ENCODE measurements at places on chromosomes 5 and 9.

- no peak for DNase-seq
Measured at GRCh38 chr9:101513351-101513750, 20.3 kb upstream of the RNF20 start.

- no peak for DNase-seq
Measured at GRCh38 chr5:307794-308579, 13.5 kb upstream of the AHRR start.

- no peak for DNase-seq
Measured at GRCh38 chr9:38041564-38042243, 27.3 kb downstream of the SHB start.

DNA sequence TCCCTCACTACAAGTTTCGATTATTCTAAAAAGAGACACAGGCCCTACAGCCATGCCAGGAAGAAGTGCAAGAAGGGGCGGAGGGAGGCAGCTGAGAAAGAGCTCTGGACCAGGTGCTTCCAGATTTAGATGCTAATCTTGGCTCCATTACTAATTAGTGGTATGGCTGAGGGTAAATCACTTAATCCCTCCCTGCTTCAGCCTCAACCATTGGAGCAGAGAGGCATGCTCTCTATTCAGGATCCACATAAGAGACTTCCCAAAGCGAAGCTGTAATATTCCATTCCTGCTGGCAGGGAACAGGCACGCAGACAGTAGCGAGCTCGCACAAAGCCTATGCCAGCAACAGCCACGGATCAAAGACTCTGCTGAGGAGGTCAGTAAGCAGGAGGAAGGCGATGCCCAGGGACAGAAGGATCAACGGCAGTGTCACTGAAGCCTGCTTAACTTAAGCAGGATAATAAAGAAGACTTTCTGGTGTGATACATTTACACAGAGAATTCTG, 24.2 kb downstream of the LIFR start:
- DNase-seq = no peak

DNA sequence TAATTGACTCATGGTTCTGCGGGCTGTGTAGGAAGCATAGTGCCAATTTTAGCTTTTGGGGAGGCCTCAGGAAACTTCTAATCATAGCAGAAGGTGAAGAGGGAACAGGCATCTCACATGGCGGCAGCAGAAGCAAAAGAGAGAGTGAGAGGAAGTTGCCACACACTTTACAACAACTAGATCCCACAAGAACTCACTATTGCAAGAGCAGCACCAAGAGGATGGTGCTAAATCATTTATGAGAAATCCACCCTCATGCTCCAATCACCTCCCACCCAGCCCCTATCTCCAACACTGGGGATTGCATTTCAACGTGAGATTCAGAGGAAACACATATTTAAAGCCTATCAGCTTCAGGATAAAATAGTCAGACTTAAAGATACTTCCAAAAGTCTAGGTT, 36.1 kb upstream of the LPAR1 start:
- no peak for DNase-seq

- DNase-seq = no peak
Measured at GRCh38 chr5:52818360-52818759, 30.6 kb downstream of the ITGA1 start.

DNA sequence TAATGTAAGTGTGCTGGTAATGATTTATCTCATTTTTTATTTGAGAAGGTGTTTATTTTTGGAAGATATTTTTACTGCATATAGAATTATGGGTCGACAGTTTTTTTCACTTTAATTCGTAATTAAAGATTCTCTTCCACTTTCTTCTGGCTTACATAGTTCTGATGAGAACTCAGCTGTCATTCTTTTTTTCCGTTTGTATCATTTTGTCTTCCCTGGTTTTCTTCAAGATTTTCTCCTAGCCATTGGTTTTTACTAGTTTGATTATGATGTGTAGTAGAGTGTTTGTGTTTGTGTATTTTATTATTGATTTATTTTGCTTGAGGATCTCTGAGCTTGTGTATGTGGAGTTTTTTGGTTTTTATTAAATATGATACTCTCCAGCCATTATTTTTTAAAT, 21.7 kb downstream of the SLF1 start:
- DNase-seq = no peak

DNA sequence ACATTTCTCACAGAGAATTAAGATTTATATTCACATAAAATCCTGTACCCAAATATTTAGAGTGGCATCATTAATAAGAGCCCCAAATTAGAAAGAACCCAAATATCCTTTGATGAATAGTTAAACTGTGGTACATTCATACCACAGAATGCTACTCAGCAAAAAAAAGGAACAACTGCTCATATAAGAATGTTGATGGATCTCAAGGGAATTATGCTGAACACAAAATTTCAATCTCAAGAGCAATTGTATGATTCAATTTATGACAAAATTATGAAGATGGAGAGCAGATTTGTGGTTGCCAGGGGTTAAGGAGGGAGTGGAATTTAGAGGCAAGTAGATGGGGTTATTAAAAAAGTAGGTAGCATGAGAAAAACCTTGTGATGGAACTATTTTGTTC, 4.5 kb upstream of the PAIP1 start:
- no peak for DNase-seq

GRCh38 chr5:13926731-13927130, 17.8 kb downstream of the DNAH5 start:
- DNase-seq = no peak

- DNase-seq = no peak
Measured at GRCh38 chr9:21096901-21097255, 19.1 kb upstream of the IFNB1 start.

DNA sequence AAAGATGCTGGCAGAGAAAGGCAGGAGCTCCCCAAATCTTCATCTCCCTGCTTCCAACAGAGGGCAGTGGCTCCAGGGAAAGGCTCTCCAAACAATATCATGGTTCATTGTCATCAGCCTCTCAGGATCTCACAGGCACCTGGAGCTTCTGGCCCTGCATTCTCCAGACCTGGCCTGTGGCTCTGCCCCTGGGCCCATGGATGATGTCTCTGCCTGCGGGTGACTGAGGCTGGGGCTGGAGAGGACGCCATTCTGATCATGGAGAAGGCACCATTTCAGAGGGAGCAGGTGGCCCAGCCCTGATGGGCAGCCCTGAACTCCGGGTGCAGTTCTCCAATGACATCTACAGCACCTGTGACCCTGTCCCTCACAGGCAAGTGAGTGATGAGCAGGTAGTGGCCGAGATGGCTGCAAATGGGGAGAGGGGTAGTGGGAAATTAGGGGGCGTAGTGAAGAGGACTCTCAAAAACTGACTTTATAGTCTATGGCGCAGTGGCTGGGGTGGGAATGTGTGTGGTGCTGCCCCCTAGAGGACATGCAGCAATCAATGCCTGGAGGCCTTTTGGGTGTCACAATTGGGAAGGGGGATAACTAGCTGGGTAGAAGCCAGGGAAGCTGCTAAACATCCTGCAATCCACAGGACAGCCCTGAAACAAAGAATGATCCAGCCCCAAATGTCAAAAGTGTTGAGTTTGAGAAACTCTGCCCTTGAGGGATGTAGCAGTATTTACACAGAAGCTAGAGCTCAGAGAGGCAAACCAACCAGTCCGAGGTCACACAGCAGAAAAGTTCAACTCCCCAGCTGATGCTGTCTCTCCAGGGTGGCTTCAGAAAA, 3.2 kb downstream of the SH3PXD2B start:
- DNase-seq = no peak

- no peak for DNase-seq
Measured at GRCh38 chr9:68551191-68551590, 10.5 kb upstream of the TMEM252 start.

GRCh38 chr9:135065804-135066203, 21.7 kb upstream of the OLFM1 start:
- no peak for DNase-seq

DNA sequence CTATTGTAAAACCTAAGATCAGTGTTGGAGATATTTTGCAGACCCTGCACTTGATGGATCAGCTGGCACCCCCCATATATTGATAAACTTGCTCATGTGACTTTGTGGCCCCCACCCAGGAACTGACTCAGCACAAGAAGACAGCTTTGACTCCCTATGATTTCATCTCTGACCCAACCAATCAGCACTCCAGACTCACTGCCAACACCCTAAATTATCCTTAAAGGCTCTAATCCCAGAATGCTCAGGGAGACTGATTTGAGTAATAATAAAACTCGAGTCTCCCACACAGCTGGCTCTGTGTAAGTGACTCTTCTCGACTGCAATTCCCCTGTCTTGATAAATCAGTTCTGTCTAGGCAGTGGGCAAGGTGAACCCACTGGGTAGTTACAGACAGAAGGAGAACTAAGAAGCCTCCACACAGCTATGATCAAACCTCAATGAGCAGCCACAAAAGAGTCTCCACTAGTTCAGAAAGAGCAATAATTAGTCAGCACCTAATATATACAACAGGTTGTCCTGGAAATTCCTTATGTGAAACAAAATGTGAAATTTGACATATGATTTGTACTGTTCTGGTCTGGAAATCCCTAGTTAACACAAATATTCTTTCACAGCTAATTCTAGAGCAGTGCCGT, 52.2 kb downstream of the ACTL7B start:
- no peak for DNase-seq

- DNase-seq = no peak
Measured at GRCh38 chr9:14813336-14814248, 91.1 kb upstream of the CER1 start.

- no peak for DNase-seq
Measured at GRCh38 chr5:45737153-45737552, 41.0 kb upstream of the HCN1 start.

DNA sequence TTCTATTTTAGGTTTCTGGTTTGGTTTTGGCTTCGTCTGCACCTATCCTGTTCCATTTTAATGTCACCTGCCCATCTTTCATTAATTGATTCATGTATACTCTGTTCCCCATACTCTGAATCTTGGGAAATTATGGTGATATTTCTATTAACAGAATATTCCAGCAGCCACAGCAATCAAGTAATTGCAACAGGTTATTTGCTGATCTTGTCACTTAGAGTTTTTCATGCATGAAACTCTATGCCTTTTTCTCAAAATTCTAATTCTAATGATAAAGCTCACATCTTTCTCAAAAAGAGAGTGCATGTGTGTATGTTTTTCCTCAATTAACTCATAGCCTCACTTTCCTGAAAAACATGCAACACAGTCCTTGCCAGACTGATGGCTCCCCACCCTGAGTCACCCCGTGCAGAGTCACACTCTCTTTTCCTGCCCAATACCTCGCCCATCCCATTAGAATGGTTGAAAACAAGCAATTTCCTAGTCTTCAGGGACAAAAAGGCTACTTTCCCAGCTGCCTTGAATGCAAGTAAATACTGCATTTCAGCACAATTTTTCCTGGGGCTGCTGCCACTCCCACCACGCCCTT, 15.6 kb downstream of the GFRA3 start:
- no peak for DNase-seq

GRCh38 chr5:107772418-107773310, 101.9 kb upstream of the EFNA5 start:
- DNase-seq = no peak

DNA sequence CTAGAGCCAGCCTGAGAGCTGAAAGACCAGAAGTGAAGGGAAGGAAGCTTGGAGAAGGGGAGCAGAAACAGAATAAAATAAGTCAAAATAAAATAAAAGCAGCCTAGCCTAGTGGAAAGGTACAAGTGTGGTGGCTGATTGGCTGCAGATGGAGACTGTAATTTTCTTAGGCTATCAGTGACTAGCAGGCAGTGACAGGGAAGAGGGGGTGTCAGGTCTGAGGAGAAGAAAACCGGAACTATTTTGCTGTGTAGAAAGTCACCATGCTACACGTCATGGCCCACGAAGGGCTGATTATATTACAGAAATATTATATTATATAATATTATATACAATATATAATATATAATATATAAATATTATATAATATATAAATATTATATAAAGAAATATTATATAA, 98.1 kb upstream of the TAF11L2 start:
- DNase-seq = no peak

DNA sequence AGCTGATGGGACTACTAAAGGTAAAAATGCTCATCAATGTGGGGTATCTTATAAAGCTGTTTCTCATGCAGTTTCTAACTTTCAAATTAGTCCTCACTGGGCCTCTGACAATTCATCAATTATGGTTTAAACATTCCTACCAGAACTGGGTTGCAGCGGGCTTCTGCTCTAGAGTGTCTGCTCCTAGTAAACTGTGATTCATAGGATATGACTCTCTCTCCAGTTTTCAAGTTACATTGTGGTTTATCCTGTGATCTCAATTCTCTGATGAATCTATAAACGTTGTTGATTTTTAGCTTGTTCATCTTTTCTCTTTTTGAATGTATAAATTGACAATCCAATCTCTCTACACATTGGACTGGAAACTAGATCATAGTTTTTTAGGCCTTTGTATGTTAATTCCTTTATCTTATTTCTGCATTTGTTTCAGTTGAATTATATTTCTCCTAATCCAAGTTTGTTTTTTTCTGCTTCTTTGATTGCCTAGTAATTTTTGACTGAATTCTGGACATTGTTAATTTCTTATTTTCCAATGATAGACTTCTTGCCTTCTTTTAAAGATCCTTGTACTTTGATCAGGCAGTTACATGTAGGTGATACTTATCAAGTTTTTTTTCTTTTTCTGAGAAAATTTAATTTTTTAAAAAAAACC, 822.6 kb downstream of the TLE1 start:
- no peak for DNase-seq

DNA sequence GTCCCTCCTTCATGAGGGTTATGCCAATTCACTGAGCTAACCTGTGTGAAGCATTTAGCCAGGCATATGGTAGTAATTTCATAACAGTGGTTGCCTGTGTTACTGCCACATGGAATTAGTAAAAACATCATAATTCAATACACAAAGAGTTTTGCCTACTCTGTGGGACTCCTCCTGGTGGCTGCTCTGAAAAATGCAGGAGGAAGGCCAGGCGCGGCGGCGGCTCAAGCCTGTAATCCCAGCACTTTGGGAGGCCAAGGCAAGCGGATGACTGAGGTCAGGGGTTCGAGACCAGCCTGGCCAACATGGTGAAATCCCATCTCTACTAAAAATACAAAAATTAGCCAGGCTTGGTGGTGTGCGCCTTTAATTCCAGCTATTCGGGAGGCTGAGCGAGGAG, 547.3 kb downstream of the CDK5RAP2 start:
- no peak for DNase-seq

- no peak for DNase-seq
Measured at GRCh38 chr9:128265348-128265847, 10.4 kb downstream of the GOLGA2 start.

DNA sequence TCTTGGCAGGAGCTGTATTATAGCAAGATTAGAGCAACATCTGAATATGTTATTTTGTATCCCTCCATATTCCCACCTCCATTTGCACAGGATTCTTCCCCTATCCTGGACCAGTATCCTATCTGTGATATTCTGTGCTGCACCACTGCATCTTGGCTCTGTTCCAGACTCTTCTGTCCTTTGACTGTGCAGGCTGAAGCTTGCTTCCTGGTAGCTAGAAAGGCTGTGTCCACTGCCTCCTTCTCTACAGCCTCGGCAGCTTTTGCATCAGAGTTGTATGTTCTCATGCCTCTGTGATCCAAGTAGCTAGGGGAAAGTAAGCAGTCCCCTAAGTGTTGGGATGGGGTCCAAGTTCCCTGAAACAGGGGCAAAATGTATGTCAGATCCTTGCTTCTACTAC, 104.1 kb downstream of the GAS1 start:
- no peak for DNase-seq
